ENCODE measurements at places on chromosomes 11 and 22.

DNA sequence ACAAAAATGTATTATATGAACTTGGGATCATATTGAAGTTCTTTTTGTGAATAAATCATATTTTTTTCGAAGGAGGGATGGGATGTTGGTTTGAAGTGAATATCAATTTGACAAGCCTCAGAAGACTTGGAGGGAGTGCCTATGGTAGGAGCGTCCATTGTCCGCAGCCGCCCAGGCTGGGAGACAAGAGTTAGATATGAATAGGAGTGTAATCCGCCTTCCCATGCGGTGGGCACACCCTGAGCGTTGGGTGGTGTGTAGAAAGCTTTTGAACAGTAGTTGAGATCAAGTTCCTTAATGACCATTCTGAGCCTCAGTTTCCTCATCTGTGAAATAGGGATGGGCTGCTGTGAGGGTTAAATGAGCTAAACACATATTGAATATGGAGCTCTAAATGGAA, 7.0 kb downstream of the CD82 start:
- no peak for DNase-seq

- no peak for DNase-seq
These were observed 591.2 kb downstream of the INSC start for GRCh38 chr11:15705891-15706290.

GRCh38 chr22:33227791-33228190, 169.6 kb upstream of the SYN3 start:
- no peak for DNase-seq

DNA sequence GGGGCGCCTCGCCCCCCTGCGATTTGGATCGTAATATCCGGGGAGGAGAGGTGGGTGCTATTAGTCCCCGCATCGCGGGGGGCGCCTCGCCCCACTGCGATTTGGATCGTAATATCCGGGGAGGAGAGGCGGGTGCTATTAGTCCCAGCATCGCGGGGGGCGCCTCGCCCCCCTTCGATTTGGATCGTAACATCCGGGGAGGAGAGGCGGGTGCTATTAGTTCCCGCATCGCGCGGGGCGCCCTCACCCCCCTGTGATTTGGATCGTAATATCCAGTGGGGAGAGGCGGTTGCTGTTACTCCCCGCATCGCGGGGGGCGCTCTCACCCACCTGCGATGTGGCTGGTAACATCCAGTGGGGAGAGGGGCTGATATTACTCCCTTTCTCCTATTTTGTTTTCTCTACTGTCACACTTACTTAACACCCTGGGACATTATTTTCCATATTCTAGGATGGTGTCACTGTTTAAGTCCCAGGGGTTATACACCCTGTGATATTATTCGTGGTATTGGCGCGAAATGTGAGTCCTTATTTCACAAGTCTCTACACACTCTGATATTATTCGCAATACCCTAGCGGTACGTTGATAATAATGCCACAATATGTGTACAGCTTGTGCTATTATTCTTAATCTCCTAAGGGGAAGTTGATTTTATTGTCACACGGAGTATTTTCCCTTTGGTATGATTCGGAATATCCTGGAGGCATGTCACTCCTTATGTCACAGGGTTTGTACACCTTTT, 57.8 kb upstream of the ALDH3B2 start:
- no peak for DNase-seq

- DNase-seq, result no peak
These were observed at the start of gene CEND1 for GRCh38 chr11:789943-790342. TSS of gene CEND1 (minus strand) at chr11:790090. CDS start at chr11:788576, 1,514 bp downstream.
